ENCODE measurements at places on chromosomes 2 and 18. TPM values are rescaled to one million over a fixed set of nuclear protein-coding genes. Genes with fewer than 3 reads are reported as not detected.
A peak's percentile ranks its signal among the peaks of the same experiment; 100 is the strongest.

- peak; percentile 52 for DNase-seq
Observed at GRCh38 chr2:132651115-132652045, 18.6 kb downstream of the LYPD1 start.

The CNTNAP5 gene
- total RNA-seq: not detected

The IL37 gene
- not detected for total RNA-seq

DNA sequence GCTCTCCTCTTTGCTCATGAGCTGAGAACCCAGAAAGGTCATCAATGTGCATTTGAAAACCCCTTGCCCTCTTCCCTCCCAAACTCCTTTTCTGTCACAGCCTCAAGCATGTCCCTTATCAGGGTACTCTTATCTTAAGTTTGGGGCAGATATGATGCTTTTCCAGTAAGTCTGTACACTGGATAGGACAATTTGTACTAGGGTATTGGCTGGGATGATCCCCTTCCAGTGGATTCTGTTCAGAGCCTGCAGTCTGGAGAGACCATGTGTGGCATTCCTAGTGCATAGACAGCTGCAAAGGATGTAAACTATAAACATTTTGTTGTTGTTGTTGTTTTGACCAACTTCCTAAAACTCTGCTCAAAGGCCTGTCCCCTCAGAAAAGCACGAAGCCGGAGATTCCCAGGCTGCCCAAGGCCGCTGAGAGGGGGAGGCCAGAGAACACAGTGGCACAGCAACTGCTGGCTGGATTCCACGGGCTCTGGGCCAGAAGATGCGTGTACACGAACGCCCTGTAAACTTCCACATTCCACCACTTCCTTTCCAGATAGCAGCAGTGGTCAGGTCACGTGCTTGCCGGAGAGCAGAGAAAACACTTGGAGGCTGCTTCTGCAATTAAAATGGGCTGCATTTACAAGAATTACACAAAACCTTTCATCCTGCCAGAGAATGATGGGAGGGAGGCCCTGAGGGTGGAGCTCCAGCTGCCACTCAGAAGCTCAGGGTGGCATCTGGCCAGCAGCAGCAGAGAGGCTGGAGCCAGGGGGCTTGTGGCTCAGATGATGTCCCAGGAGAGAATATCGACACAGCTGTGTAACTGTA lies 42.1 kb downstream of the BMP10 start:
- DNase-seq: peak; percentile 99

- no peak for DNase-seq
Observed at GRCh38 chr2:55111230-55111569, 60.9 kb upstream of the RTN4 start.

DNA sequence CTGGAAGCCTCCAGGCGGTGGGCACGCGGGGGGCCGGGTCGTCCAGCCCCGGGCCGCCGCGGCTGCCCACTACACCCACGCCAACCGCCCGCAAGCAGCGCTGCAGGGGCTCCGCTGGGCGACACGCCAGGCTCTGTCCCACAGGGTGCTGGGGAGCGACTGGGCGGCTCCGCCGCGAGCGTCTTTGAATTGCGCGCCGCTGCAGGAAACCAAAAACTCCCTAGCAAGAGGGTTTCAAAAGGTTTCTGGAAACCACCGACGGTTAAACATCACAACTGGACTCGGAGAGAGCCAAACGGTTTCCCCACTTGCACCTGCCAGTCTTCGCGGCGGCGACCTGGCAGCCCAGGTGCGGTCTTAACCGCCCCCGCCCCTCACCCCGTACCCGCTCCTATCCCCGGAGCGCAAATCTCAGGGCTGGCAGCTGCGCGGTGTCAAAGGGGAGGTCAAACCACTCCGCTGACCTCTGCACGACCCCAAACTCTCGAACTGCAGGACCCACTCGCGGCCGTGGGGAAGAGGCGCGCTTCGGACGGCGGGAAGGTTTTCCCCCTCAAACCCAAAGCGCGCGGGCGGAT lies 1.0 kb downstream of the CXCR4 start:
- no peak for DNase-seq

The UPP2 gene
- total RNA-seq: not detected

The APCDD1 gene
- total RNA-seq: not detected

The LRRTM1 gene
- not detected for total RNA-seq

The MOGAT1 gene
- total RNA-seq: not detected

DNA sequence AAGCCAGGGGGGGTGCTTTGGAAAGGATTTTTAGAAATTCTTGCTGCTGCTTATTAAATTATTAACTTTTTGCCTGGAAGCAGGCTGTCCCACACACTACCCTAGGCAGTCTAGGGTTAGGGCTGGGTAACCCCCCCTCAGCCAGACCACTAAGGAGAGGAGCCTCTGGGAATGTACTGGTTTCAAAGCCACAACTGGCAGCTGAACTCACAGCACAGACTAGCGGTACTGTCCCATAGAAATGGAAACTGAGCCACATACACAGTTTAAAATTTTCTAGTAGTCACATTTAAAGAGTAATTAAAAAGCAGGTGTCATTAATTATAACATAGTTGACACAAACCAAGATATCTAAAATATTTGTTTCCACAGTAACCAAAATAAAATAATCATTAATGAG lies 50.1 kb downstream of the SPRED2 start:
- no peak for DNase-seq

- DNase-seq: no peak
Observed at GRCh38 chr2:219967247-219968245, 340.1 kb downstream of the SLC4A3 start.

GRCh38 chr18:51479736-51480135 lies 282.3 kb upstream of the MEX3C start:
- DNase-seq: no peak

GRCh38 chr2:189091253-189091652 lies 88.3 kb downstream of the COL5A2 start:
- DNase-seq: no peak

The LIPG gene
- total RNA-seq: 6.1 TPM

GRCh38 chr18:50861617-50862016 lies 17.3 kb upstream of the ME2 start:
- no peak for DNase-seq

The ELAC1 gene
- 4.6 TPM for total RNA-seq

DNA sequence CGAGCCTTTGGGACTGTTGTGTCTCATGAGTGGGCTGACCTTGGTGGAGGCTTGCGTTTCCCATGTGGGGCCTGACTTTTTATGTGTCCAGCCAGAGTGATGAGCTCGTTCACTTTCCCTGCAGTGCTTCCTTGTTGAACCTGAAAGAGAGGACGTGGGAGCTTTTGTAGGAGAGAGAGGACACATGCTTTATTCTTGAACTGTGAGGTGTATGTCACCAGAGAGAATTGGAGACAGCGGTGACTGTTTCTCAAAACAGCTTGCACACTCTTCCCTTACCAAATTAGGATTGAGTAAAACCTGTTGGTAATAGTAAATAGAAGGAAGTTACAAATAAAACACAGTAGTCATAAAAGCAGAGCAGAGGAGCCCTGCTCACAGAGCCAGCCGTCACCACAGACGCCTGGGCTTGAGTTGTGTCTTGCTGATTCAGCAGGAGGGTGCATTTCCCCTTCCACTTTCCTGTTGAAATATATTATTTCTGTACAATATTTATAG lies 60.7 kb downstream of the INPP4A start:
- DNase-seq: peak; percentile 42

The CLEC4F gene
- under 0.01 TPM for total RNA-seq

The GRHL1 gene
- 0.40 TPM for total RNA-seq

DNA sequence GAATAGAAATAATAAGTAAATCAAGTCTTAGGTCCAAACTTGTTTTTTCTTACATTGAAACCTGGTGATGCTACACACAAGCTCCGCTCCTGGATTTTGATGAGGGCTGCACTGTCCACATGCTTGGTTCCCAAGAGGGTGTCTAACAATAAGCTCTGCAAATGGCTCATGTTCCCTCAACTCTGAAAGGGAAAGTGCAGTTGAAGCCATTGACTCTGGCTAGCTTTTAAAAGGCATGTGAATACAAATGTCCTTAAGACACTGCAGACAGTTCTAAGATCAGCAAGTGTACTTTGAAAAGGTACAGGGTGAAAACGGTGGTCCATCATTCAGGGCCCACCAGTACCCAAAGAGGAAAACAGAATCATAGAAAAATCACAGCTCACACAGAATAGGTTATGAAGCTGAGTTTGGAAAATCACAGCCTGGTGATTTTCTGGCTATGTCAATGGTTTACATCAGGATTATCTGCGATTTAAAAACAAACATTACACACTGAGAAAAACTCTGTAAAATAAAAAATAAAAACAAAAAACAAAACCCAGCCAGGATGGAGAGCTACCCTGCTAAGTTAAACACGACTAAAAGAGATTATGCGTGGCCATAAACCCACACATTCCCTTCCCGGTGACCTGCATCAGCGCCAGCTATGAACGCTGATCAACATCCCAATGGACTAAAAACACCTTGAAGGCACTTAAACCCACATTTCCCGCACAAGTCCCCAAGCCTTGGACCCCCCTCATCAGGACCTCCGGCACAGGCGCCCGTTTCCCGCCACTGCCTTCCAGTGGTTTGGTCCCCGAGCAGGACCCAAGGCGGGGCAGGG lies 554 bp downstream of the PFN4 start:
- no peak for DNase-seq

- DNase-seq: no peak
Observed at GRCh38 chr2:223054193-223054781, 2.3 kb downstream of the KCNE4 start.

DNA sequence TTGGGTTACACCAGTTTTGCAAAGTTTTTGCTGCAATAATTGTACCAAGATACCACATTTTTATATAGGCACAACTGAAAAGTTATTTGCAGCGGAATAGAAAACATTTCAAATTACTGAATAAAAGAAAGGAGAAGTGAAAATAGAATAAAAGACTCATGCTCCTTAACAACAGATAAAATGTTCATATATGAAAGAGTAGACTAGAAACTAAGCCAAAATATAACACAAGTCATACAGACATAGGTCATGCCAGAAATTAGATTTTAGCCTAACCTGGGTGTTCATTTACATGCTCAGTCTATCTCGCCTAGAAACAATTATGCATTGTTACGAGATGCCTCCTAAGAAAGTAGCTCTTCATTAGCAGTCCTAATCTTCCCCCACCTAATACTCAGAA lies 16.4 kb upstream of the MAP3K20 start:
- no peak for DNase-seq

The EDAR gene
- not detected for total RNA-seq

GRCh38 chr2:86352137-86352726 lies 14.8 kb upstream of the REEP1 start:
- DNase-seq: no peak

GRCh38 chr2:37020887-37021796 lies 54.8 kb upstream of the STRN start:
- no peak for DNase-seq

Data from lung microvascular endothelial cell (primary cell).